ENCODE measurements at places on chromosomes 2 and 18.

GRCh38 chr2:45291296-45291701 is 282.0 kb upstream of the SIX2 start:
- DNase-seq: no peak

DNA sequence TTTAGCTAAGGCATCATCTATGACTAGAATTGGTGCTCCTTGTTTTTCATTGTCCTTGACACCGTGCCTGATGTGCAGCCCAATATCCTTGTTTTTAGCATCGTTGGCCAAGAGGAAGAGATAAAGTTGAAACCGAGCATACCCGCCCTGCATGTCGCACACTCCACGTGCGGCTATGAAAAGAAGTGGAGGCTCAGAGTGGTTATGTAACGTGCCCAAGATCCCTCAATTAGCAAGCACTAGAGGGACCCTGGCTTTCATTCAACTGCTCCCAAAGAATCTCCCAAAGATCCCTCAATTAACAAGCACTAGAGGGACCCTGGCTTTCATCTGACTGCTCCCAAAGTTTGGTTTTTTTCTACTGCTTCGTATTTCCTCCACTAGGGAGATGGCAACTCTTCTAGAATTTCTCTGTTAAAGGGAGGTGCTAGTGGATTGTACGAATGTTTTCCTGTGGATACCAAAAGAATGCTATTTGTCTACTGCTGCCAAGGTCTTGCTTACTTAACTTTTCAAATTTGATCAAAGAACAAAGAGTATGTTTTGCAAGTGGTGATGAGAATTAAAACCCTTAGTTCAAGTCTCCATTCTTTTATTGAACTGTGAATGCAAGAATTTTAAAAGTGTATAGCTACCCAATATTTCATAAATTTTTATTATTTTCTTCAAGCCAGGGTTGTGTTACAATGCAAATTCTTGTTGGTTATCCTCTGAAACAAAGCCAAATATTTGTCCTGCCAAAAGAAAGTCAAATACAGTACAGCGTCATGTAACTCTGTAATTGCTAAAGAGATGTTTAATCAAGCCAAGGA is 92.1 kb downstream of the AOX1 start:
- no peak for DNase-seq

GRCh38 chr2:2613279-2614199 is 282.5 kb upstream of the MYT1L start:
- DNase-seq: peak; percentile 96

GRCh38 chr2:33411765-33412164 is 64.7 kb upstream of the RASGRP3 start:
- no peak for DNase-seq

GRCh38 chr2:236641051-236641726 is 71.6 kb downstream of the ACKR3 start:
- DNase-seq: no peak

GRCh38 chr18:13520306-13520705 is 206.1 kb downstream of the FAM210A start:
- no peak for DNase-seq

GRCh38 chr2:227507963-227508362 is 36.0 kb downstream of the AGFG1 start:
- DNase-seq: no peak

- DNase-seq: peak; percentile 78
These were observed 52.2 kb upstream of the KCNH7 start for GRCh38 chr2:162890690-162891311.

- no peak for DNase-seq
These were observed 30.6 kb upstream of the RND3 start for GRCh38 chr2:150517951-150518680.

GRCh38 chr18:55405893-55406406 is 182.0 kb downstream of the TCF4 start:
- DNase-seq: peak; percentile 86

DNA sequence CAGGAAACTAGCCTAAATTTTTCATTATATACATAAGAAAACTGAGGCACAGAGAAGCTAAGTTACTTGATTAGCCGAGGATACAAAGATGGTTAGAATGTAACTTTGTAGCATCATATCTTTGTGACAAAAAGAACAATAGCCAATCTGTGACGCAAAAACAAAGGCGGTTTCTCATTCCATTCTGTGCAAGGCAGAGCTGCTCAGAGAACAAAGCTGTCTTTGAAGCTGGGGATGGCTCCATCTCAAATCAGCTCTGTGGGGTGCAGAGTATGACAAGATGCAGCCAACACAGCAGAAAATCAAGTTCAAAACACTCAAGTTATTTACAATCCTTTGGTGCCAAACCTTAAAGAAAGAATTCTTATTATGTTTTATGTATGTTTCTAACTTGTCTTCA is 81.9 kb upstream of the VWC2L start:
- DNase-seq: no peak

GRCh38 chr18:9792565-9793245 is 84.6 kb downstream of the RAB31 start:
- DNase-seq: peak; percentile 40

- no peak for DNase-seq
These were observed 911.4 kb upstream of the ZEB2 start for GRCh38 chr2:145431181-145431951.

- no peak for DNase-seq
These were observed 24.8 kb upstream of the HDAC4 start for GRCh38 chr2:239425631-239426030.

Measured in ACHN (cell line).